IMR-90 (cell line): ENCODE measurements at places on chromosomes 6 and 20.

- peak; percentile 59 for DNase-seq
These were observed 535 bp upstream of the DNAAF9 start for GRCh38 chr20:3407771-3408637.

DNA sequence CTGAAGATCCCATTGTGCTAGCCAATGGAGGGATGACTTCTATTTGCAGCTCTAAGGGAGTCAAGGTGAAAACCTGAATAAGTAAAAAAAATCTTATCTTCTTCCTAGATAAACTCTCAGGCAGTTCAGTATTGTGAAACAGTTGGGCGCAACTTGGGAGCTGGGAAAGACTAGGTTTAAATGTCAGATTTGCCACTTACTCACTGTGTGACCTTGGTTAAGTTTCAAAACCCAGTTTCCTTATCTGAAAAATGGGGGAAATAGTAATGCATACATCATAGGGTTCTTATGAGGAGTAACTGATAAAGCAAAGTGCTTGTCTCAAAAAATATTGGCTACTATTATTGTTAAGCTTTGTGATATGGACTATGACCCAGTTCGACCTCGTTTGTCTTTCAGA, 88.8 kb downstream of the CD83 start:
- no peak for DNase-seq

DNA sequence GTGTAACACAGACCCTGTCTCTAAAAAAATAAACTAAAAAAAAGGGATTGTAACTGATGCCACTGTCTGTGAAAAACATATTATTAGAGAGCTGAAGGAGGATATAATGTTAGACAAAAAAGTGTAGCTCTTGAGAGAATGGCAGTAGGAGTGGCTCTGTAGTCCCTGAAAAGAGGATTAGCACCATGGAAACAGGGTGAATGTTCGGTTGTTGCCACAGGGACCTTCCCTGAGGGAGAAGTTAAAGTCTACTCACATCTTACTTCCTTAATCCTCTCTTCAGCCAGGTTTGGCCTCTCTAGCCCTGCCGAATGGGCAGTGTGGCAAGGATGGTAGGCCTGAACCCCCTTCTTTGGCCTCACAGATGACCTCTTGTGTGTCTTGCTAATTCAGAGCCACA, 12.1 kb downstream of the SCAND1 start:
- DNase-seq: no peak

DNA sequence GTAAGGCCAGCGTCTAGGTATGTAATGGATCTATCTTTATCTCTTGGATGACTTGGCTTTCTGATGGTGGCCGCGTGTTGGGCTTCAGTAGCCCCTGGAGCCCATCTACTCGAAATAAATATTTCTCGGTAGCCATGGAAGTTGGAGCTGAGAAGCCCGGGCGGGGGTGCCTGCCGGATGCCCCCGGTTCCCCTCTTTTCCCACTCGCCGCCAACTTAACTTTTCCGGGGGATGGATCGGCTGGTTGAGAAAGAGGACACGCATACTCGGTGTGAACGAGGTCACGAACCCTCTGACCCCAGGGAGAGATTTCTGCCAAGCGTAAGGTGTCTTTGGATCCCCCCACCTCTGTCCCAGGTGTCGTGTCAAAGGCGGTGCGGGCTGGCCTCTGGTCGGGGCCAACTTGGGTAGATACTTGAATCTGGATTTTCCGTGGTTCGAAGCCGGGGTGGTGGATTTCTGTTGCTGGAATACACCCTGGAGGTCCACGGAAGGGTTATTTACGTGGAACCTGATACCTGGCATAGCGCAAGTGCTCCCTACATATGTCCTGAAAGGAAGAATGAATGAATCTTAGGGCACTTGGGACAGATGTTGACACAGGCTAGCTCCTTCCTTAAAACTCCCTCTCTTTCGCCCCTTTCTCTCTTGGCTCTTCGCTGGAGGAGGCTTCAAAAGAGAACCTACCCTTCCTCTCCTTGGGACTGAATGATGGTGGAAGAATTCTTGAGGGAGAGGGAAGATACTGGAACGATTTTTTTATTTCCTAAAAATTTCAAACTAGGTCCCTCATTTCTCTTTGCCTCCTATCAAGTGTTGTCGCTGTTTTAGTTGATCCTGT, 996 bp downstream of the DOK5 start:
- no peak for DNase-seq

- no peak for DNase-seq
These were observed 770 bp downstream of the TCF19 start for GRCh38 chr6:31158863-31159855.

DNA sequence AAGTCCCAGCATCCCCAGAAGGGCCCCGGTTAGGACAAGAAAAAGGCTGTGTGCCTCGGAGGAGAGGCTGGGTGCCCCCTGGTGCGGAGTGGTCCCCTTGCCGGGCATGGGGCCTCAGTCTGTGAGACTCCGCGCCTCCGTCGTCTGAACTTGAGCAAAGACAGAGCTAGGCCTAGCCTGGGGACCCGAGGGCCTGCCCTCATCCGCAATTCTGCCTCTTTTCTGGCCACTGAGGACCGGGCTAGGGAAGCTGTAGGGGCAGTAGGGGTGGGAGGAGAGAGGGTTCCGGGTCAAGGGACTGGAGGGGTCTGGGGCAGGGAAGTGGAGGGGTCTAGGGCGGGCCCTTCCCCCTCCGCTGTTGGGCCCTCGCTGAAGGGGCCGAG, 550 bp upstream of the HSPA12B start:
- DNase-seq: no peak

DNA sequence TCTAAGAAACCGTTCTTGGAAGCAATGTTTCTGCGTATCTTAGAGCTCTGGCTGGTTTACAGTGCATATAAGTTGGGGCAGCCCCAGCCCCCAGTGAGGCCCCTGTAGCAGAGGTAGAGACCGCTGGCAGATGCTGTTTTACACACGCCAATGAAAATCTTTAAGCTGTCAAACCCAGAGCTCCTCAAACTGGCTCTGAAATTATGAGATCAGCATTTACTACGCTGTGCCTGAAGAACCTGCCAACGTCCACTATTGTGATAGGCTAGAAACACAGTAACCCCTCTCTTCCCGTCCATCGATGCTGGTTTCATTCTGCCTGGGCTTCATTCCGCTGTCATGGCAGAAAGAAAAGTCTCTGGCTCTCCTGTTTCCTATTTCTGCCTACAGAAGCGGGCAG, 160.6 kb downstream of the SMOC2 start:
- DNase-seq: no peak

DNA sequence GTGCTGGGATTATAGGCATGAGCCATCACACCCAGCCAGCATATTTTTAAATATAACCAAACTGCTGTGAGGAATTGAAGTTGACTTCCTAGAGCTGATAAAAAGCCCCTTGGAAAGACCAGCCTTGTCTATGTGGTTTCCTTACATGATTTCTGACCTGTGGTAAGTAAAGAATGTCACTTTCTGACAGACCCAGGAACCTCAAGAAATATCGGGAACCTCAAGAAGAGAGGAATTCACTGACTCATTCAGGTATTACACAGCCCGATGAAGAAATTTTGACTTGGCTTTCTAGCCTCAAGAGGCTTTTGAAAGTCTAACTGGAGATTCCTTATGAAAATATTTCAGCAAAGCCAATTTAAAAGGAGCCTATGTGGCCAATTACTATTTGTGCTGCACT, 71.8 kb downstream of the FOXF2 start:
- peak; percentile 79 for DNase-seq

DNA sequence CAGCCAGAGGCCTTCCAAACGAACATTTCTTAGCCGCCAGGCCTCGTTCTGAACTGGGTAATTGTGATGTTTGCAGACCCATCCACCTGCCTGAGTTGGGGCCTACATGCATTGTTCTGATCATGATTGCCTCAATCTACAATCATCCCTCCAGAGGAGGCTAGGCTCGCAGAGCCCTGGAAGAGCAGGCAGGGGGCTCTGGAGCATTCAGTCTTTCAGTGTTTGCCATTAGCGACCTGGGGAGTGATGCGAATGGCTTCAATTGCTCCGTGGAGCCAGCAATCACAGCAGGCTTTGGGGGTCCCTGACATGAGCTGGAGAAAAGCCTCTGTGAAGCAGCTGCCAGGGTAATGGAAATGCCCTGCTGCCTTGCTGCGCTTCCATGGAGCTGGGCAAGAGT, 22.0 kb downstream of the SNAP25 start:
- no peak for DNase-seq

- DNase-seq: peak; percentile 99
These were observed 115.1 kb downstream of the JAG1 start for GRCh38 chr20:10558635-10559187.

- no peak for DNase-seq
These were observed 33.4 kb downstream of the KIF25 start for GRCh38 chr6:168030908-168031307.

DNA sequence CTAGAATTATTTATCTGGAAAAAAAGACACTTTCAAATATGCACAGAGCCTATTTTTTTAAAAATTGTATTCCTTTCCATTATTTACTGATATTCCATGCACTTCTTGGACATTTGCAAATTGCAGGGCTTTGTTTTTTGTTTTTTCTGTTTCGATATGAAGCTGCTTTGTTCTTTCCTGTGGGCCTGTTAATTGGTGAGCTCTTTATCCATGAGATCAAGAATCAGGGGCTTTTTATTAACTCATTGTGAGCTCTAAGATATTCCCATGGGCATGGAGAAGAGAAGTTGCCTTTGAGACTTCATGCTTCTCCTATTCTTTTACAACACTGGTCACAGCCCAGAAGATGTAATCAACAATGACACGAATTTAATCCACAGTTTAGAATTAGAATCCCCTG, 145.1 kb downstream of the SAMD5 start:
- DNase-seq: no peak

- DNase-seq: no peak
These were observed 31.0 kb downstream of the ADAT2 start for GRCh38 chr6:143419526-143419925.

GRCh38 chr6:108805611-108806167, 42.5 kb upstream of the ARMC2 start:
- DNase-seq: no peak

DNA sequence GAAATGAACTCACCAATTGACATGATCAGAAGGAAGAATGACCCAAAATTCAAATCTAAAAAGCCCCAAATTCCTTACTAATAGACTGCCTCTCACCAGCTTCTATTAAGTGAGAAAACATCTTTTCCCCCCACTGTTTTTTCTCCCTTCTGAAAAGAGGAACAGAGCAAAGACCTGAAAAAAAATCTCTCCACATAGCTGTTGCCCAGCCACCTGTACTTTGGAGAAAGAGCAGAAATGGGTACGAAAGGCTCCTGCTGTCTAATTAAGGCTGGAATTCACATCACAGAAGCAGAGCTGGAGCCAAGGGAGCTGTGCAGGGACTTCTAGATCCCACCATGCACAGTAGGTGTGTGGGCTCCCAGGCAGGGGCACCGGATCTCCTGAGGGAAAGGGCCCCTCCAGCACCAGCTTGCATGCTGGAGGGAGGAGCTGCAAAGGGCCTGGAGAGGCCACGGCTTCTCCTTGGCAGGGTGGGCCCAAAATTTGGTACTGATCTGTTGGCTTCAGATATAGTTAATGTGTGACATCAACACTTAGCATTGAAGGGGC, 73.2 kb upstream of the DUSP22 start:
- DNase-seq: no peak

- DNase-seq: no peak
These were observed 63.0 kb upstream of the IL20RA start for GRCh38 chr6:137107767-137108105.

DNA sequence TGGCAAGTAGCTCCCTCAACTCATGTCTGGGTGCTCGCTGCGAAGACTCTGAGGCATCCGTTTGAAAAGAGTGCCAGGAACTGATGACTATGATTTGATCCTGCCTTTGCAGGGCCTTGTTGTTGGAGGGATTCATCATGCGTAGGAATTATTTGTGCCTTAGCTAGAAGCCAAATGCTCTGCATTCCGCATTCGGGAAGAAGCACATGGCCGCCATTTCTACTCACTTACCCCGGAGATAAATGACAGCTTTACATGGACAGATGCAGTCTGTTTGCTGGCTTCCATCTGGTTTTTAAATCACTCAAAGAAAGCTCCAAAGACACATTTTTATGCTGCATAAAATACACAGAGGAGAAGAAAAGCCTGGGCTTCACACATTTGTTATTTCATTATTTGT, 363.3 kb upstream of the CDH4 start:
- no peak for DNase-seq

- no peak for DNase-seq
These were observed 2.8 kb downstream of the ANGPT4 start for GRCh38 chr20:913306-913849.

- DNase-seq: no peak
These were observed 883 bp upstream of the CCDC28A start for GRCh38 chr6:138772596-138773176.

DNA sequence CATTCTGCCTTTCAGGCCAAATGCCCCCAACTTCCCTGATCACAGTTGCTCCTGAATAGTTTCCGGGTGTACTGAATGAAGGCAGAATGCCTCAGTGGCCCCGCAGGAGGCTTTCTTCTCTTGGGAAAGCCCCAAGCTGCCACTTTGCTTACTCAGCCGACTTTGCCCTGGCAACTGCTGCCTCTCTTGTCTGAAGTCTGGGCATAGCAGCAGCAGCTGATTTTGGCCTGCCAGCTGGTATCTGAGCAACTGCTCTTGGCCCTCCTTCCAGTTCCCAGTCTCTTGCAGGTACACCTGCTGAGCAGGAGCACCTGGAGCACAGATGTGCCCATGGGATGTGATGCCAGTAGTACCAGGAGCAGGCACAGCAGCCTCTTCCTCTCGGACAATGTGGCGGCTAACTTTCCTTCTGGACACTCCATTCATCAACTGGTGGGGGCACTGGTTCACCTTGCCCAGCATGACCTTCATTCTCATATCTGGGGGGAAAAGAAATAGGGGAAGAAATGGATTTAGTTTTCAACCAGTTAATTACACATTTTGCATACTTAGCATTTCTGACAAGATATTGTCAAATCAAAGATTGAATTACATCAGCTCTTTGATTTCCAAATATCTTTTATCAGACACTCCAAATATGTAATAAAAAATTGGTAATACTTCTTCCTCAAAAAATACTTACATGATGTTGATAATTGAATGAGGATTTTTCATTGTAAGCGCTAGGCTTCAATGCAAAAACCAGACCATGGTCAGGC, 468.2 kb downstream of the PKHD1 start:
- no peak for DNase-seq

GRCh38 chr6:125867483-125867942, 76.8 kb downstream of the NCOA7 start:
- DNase-seq: peak; percentile 84

DNA sequence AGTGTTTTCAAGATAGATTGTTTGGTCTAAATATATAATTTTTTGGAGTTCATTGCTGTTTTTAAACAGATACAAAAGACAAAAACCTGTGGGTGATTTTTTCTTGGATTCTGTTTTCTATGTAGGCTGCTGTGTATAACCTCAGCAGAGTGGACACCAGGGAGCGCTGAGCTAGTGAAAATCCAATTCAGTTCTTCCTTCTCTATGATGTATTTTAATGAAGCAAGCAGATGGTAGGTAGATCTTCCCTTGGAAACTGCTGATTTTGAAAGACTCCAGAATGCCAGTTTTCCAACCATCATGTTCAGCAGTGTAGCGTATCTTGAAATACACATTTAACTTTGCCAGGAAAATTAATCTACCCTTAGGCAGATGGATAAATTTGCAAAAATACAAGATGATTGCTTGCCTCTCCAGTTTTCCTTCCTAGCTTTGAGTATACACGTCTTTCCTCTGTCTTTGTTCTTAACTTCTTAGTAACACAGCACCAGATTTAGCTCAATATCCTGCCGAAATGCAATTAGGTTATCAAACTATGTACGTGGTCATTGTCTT, 178.0 kb downstream of the PHF3 start:
- no peak for DNase-seq
